ENCODE measurements at places on chromosomes 2 and 18.

- no peaks in the 10 kb centered on the region for H3K36me3 ChIP-seq
- no peak overlapping the region for H3K27ac ChIP-seq
- H3K4me1 ChIP-seq, result peaks cover 17% of the 10 kb centered on the region
- DNase-seq, result no peak
- no peak overlapping the region for H3K4me3 ChIP-seq
- H3K27me3 ChIP-seq, result no peaks in the 10 kb centered on the region
Observed at GRCh38 chr2:138956116-138956515, 175.9 kb upstream of the NXPH2 start.

- peaks cover 4% of the 10 kb centered on the region for H3K4me1 ChIP-seq
- H3K27me3 ChIP-seq, result no peaks in the 10 kb centered on the region
- peak; percentile 16 for DNase-seq
- H3K36me3 ChIP-seq, result no peaks in the 10 kb centered on the region
- H3K27ac ChIP-seq, result no peak overlapping the region
Observed at GRCh38 chr2:186887107-186888090, 38.4 kb upstream of the ZSWIM2 start.

DNA sequence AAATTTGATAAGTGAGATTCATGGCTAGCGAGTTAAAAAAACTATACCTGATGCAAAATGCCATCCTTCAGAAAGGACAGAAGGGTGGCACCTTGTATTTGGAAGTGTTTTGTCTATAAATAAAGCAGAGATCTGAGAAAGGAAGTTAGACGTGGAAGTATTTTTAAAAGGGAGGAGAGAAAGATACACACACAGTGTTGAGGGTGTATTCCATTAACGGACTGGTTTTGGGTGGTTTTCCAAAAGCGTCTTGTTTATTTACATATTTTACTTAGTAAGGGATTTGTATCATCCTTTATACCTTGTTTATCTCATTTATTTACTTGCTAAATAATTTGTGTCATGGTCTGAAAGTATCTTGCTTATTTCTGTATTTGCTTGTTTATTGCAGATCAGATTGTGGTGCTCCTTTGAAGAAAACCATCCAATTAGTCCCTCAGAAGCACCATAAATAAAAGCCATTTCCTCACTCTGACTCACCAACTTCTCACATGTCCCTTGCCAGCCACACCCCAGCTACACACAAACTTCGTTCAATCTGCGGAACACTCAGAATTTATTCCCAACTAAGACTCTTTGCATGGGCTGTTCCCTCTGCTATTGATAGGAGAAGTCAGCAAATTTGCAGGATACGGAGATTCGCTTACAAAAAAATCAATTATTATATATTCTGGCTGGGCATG, 90.8 kb downstream of the FAM124B start:
- no peak overlapping the region for H3K27ac ChIP-seq
- no peaks in the 10 kb centered on the region for H3K4me1 ChIP-seq
- no peak for DNase-seq
- no peaks in the 10 kb centered on the region for H3K36me3 ChIP-seq
- H3K27me3 ChIP-seq, result no peaks in the 10 kb centered on the region
- no peak overlapping the region for H3K4me3 ChIP-seq

DNA sequence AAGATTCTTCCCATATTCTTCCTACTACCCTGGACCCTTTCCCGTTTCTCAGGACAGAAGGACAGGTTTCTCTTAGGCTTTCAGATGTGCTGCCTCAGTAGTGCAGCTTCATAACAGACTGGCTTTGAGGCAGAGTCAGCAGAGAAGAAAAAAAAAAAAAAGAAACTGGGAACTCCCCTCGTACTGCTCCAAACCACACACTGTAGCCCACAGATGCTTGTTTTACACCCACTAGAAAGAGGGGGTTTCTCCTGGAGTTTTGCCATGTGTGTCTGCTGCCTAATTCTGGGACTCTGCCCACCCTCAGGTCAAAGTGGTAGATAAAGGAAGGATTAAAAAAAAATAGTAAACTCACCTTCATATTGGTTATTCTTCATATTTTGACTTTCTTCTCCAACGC, 95.9 kb downstream of the NCOA1 start:
- no peaks in the 10 kb centered on the region for H3K4me1 ChIP-seq
- no peaks in the 10 kb centered on the region for H3K27me3 ChIP-seq
- peaks cover 4% of the 10 kb centered on the region for H3K36me3 ChIP-seq
- no peak overlapping the region for H3K4me3 ChIP-seq

GRCh38 chr18:54813977-54814565, 14.2 kb upstream of the RAB27B start:
- H3K27ac ChIP-seq, result no peak overlapping the region
- no peaks in the 10 kb centered on the region for H3K36me3 ChIP-seq
- no peaks in the 10 kb centered on the region for H3K4me1 ChIP-seq
- DNase-seq, result no peak
- H3K4me3 ChIP-seq, result no peak overlapping the region
- H3K27me3 ChIP-seq, result no peaks in the 10 kb centered on the region

GRCh38 chr2:39937621-39938020, 158.6 kb upstream of the THUMPD2 start:
- H3K27ac ChIP-seq, result no peak overlapping the region
- H3K36me3 ChIP-seq, result no peaks in the 10 kb centered on the region
- H3K27me3 ChIP-seq, result no peaks in the 10 kb centered on the region
